Activated naive CD8-positive, alpha-beta T cell treated with anti-CD3 and anti-CD28 coated beads for 36 hours (primary cell): ENCODE measurements at places on chromosomes 3 and 15.

GRCh38 chr3:144036498-144036897 lies 64.9 kb downstream of the DIPK2A start:
- no peak for DNase-seq

DNA sequence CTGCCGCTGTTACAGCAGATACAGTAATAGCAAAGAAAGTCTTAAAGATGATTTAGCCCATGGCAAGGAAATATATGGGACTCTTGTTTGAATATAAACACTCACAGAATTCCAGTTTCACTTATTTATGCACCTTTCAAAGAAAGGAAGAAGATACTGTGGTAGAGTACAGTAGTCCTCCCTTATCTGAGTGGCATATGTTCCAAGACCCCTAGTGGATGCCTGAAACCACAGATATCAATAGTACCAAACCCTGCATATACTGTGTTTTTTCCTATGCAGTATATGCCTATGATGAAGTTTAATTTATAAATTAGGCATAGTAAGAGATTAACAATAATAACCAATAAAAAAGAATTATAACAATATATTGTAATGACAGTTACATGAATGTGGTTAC lies 8.2 kb downstream of the MAP2K1 start:
- DNase-seq, result no peak

DNA sequence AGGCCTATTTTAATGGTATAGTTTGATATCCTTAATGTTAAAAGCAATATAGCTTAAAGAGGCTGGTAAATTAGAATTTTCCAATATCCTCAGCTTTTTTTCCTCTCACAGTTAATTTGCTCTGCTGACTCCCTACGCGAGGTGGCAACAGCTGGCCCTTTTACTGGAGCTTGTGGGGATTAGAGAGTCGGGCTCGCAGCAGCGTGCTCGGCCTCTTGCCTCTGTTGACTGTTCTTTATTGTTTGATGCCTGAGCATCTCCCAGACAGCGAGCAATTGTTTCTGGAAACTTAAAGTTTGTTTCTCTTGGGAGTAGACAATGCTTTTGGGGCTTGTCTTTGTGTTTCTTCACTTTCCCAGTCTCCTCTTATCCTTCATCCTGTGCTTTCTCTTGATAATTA lies 80.8 kb downstream of the OPA1 start:
- no peak for DNase-seq

DNA sequence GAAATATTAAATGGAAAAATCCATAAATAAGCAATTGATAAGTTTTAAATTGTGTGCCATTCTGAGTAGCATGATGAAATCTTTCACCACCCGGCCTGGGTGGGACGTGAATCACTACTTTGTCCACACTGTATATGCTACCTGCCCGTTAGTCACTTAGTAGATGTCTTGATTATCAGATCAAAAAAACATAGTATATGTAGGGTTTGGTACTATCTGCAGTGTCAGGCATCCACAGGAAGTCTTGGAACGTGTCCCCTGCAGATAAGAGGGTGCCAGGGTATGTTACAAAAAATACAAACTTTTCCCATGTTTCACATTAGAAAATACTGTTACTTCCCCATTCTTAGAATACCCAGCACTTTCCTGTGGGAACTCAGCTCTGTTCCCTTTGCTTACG lies 35.2 kb downstream of the FAM81A start:
- DNase-seq, result no peak

- no peak for DNase-seq
Observed at GRCh38 chr15:36075333-36075732, 504.1 kb upstream of the CDIN1 start.

DNA sequence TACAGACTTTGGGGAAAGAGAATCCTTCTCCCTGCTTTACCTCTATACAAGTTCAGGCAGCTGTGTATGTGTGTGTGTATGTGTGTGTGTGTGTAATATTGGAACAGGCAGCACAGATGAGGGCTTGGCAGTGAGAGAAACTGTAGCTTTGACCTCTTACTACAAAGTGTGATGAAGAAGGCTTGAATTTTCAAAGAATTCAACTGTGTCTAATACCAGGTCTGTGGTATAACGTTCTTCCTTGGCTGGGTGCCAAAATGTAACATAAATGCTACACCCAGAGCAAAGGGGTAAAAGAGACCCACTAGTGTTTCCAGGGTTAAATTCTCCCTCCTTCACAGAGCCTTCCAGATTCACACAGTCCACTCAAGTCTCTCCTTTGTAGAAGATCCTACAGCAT lies 51.1 kb downstream of the CHST2 start:
- DNase-seq, result no peak

- DNase-seq, result no peak
Observed at GRCh38 chr3:68874551-68875348, 57.6 kb downstream of the TAFA4 start.

GRCh38 chr3:76561494-76562236 lies 478.2 kb upstream of the ROBO2 start:
- no peak for DNase-seq

DNA sequence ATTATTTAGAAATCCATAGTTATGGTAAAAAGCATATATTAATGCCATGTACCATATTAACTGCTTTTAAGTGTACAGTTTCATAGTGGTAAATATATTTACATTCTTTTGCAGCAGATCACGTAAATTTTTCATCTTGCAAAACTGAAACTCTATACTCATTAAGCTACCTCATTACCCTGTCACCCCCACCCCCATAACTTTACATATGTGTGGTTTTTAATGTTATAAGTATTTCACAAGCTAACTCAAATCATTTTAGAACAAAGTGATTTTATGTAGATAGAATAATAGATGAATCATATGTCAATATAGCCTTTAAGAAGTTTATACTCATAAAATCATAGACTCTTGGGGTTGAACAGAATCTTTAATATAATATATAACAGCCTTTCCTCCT lies 7.1 kb upstream of the TP63 start:
- no peak for DNase-seq

DNA sequence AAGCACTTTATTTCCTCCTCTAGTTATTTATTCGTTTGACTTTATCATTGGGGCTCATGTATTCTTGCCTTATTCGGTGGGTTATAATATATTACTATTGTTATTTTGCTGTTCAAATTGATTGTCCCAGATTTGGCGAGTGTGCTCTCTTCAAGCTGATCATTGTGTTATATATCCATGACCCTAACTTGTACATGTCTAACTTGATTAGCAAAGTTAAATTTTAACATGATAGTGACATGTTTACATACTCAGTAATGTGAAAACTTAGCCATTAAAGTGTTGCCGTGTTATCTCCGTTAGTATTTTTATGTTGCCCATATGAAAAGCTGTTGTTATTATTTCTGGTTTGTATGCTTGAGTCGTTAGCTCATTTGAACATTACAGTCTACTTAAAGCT lies 327.9 kb downstream of the PTPRG start:
- no peak for DNase-seq

DNA sequence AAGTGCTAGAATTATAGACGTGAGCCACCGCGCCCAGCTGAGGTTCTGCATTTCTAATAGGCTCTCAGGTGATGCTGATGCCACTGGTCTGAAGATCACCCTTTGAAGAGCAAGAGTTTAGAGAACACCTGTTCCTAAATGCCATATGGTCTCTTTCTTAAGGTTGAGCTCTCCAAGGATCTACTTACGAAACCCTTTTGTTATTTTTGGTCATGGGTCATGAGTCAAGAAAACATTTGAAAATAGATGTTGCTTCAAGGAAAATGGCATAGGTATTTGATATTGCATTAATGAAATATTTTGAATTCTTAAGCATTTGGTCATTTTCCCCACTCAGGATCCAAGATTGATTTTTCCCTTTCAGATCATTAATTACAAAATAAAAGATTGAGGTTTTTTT lies 74.7 kb upstream of the SOX2 start:
- no peak for DNase-seq

DNA sequence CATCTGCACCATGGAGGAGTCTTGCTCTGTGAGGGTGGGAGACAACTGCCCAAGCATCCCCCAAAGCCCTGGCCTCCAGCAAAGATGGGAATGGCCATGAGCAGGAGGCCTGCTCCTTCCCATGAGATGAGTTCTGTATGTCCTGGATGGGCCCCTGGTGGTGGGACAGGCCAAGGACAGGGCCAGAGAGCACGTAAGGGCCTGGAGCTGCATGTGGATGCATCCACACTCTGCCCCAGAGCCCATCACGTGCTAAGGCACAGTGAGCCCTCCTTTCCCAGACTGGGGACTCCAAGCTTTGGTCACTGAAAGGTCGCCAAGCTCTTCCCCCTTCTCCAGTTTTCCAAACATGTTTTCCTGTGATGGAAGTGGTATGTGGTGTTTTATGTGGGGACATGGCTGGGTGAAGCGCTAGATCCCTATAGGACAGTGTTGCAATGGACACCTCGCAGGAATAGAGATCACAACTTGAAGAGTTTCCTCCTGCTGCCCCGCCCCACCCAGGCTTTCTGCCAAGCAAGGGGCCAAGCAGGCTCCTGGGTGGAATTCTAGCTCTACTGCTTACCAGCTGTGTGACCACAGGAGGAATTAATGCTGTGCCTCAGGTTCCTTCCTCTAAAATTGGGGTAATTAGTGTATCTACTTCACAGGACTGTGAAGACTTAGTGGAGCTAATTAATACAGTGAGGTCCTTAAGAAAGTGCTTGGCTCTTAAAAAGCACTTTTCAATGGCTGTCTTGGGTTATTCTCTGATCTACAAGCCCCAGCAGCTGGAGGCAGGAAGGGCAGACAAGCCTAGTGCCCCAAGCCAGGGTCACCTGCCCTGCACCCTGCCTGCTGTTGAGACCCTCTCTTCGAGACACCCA lies 106.4 kb upstream of the RPL32 start:
- no peak for DNase-seq

GRCh38 chr3:173977747-173978146 lies 580.2 kb downstream of the NLGN1 start:
- DNase-seq, result no peak

GRCh38 chr15:35874260-35874905 lies 328.4 kb upstream of the DPH6 start:
- no peak for DNase-seq

DNA sequence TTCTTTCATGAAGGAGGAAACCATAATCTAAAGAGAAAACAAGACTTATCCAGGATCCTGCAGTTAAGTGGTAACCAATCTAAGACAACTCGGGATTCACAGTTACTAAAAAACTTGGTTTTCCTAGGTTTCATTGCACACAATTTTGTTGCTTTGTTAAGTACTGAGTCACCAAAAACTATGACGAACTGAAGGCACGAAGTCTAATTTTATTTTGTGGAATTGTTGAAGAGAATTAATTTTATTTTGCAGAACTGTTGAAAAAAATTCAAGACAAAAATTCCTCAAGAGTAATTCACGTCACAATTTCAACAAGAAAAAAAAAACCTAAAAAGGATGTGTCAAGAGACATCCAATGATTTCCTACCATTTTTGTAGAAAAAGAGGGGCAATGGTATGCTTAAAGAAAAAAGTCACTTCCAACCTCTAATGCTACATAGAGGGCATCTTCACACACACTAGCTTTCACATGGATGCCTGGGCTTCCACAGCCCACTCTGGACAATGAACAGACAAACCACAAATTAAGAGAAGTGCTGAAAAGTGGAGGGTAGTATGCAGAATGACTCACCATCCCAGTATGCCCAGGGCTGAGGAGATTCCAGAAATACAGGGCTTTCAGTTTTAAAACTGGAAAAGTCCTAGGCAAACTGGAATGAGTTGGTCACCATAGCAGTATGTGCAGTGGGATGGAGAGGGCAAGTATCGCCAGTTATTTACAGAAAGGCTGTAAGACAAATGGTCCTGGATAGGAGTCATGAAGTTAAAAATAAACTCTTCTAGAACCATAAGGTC lies 29.2 kb downstream of the PLOD2 start:
- no peak for DNase-seq

DNA sequence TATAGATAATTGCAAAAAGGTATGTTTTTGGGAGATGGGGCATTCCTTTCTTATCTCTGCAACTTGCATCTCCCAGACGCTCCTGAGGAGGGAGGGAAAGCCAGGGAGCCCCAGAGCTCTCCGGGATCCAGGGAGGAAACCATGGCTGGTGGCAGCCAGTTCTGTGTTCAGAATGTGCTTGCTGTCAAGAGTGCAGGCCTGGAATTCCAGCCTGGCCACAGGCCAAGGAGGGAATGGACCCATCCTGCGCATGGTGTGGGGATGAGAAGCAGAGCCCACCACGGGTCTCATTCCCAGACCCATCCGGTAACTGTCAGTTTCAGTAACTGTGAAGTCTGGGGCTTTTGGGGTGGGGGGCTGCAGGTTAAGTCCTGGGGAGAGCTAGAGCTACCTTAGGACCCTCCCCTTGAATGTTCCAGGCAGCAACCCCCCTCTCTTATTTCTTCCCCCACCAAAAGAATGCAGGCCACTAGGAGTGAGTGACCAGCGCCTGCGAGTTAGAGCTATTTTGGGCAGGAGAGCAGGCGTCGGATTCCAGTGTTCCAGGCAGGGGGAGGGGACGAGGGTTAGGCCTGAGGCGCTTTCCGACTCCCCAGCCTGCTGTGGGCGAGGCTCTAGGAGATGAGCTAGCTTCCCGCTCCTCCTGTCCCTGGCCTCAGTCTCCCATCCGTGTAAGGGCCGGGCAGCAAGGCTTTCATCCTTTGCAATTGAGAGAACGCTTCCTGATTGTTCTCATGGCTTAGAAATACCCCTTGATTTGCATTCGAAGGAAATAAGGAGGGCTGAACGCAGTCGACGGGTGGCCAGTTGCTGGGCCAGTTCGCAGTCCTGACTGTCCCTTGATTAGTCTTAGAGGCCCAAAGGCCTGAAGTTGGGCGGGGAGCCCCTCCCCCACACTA lies 781 bp upstream of the DAG1 start:
- DNase-seq, result no peak

DNA sequence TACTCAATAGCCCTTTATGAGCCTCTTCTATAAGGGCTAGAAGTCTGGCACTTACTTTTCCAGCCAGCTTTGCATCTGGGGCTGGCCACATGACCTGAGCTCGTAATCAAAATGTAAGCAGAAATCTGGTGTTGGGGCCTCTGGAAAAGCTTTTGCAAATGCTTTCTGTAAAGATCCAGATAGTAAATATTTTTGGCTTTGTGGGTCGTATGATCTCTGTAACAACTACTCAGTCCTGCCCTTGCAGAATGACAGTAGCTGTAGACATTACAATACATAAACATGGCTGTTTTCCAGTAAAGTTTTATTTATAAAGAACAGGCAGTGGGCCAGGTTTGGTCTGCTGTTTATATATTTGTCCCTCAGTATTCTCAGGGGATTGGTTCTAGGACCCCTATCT lies 46.2 kb upstream of the THRB start:
- no peak for DNase-seq

GRCh38 chr3:71358243-71358642 lies 225.3 kb downstream of the FOXP1 start:
- DNase-seq, result no peak

GRCh38 chr15:57914350-57915055 lies 151.0 kb downstream of the ALDH1A2 start:
- DNase-seq, result no peak

DNA sequence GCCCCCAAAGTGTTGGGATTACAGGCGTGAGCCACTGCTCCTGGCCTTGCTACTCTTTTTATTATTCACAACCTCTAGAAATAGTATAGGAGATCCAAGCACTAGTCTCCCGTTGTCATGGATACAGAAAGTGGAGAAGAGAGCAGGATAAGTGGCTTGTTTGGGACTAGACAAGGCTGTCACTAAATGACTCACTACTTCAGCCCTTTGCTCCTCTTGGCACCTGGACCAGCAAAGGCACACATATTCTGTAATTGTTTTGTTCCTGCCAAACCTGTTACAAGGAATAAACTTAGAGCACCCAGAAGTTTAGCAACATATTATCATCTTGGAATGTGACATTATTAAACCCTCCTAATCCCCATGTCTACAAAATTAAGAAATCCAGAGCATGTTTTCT lies 427.2 kb upstream of the THBS1 start:
- DNase-seq, result no peak

- DNase-seq, result no peak
Observed at GRCh38 chr3:20236603-20237002, 50.6 kb upstream of the SGO1 start.

- no peak for DNase-seq
Observed at GRCh38 chr3:100128565-100128964, 14.3 kb upstream of the FILIP1L start.
